Amygdala (tissue), 56 donors: ENCODE measurements at places on chromosomes 3 and 15.

- no peak for DNase-seq
These were observed 159.8 kb upstream of the LMCD1 start for GRCh38 chr3:8341821-8342247.

- no peak for DNase-seq
These were observed 118.6 kb downstream of the SMAD6 start for GRCh38 chr15:66820481-66821176.

GRCh38 chr15:29601811-29602210 is 220.5 kb downstream of the TJP1 start:
- no peak for DNase-seq

DNA sequence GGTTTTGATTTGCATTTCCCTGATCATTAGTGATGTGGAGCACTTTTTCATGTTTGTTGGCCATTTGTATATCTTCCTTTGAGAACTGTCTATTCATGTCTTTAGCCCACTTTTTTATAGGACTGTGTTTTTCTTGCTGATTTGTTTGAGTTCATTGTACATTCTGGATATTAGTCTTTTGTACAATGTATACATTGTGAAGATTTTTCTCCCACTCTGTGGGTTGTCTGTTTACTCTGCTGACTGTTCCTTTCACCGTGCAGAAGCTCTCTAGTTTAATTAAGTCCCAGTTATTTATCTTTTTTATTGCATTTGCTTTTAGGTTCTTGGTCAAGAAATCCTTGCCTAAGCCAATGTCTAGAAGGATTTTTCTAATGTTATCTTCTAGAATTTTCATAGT is 91.1 kb upstream of the ATP11B start:
- no peak for DNase-seq

DNA sequence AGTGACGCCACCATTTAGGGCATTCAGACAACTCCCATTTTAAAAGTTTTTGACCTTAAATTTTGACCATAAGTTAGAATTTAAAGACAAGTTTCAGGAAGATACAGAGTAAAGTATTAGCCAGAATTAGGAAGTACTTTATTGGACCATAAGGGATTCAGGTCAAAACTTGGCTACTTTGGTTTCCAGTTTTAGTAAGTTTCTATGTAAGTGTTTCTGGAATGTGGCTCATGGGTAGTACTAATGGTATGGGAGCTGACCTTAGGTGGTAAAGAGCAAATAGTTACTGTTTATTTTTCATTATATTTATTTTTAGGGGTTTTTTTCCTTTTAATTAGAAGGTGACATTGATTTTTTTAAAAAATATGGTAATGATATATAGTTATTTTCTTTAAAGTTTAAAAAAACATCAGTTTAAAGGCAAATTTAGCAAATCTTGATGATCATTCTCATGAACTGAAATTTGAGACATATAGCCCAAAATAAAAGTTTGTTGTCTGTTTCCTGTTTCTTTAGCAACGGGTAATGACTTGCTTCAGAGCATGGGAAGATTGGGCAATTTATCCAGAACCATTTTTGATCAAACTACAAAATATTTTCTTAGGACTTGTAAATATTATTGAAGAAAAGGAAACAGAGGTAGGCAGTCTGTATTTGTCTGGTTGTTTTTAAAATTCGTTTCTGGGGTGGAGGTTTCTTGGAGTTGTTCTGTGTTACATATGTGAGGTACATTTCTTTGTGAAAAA is 34.3 kb downstream of the U2SURP start:
- no peak for DNase-seq

- DNase-seq: no peak
These were observed 16.1 kb downstream of the SLC28A2 start for GRCh38 chr15:45268135-45268534.

- DNase-seq: no peak
These were observed 430.5 kb downstream of the FGF12 start for GRCh38 chr3:192296845-192297244.

GRCh38 chr3:181896605-181897004 is 184.9 kb downstream of the SOX2 start:
- DNase-seq: no peak

GRCh38 chr15:98903377-98904018 is 104.1 kb downstream of the PGPEP1L start:
- no peak for DNase-seq

DNA sequence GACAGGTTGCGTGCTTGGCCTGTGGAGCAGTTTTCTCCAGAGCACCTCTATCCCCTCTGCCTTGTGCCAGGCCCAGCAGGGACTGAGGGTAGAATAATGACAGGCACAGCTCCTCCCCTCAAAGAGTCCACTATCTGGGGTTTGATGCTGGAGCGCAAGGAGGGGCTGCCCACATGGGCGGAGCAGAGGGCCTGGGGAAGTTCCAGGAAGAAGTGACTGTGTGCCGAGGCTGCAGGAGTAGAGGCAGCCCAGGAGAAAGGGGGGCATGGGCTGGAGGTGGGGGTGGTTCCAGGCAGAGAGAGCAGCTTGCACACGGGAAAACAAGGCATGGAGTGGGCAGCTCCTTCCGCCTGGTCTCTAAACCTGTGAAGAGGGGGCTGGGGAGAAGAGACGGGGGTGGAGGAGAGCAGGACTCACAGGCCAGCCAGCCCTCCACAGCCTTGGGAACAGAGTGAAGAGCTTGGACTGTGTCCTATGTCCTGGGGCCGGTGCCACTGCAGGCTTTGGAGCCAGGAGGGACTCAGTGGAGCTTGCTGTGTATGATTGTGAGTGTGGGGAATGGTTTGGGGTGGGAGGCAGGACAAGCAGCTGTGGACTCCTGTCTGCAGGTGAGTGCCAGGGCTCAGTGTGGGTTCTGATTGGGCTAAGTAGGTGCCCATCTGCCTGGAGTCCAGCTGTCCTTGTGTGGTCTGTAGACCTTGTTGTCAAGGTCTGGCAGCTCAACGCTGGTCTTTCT is 48.1 kb downstream of the APBA2 start:
- no peak for DNase-seq

DNA sequence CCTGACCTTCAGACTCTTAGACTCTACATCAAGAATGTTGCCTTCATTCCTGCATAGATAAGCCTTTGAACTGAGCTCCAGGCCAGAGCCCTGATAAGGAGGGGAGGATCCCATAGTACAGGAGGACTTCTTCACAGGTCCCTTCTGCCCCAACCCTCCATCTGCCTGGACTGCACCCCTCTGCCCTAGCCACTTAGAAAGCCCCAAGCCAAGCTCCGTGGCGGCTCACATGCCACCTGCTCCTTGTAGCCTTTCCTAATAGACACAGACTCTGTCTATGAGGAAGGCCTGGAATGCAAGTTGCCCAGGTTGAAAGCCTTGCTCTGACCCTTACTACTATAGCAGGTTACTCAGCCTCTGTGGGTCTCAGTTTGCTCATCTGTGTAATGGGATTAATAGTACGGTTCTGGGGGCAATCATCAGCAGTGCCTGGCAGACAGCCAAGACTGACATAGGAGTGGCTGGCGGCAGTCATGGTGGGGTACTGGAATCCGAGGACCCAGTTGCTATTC is 11.6 kb downstream of the PCSK6 start:
- DNase-seq: no peak

DNA sequence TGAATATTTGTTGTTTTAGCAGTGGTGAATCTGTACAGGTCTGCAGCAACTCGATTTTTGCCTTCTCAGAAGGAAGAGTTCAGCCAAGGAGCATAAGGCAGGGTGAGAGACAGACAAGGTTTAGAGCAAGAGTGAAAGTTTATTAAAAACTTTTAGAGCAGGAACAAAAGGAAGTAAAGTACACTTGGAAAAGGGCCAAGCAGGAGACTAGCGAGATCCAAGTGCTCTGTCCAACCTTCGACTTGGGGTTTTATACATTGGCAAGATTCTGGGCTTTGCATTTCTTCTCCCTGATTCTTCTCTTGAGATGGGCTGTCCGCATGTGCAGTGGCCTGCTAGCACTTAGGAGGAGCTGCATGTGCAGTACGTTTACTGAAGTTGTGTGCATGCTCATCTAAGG is 46.7 kb upstream of the AADACL2 start:
- DNase-seq: no peak

GRCh38 chr3:58478781-58479180 is 13.1 kb upstream of the KCTD6 start:
- no peak for DNase-seq

DNA sequence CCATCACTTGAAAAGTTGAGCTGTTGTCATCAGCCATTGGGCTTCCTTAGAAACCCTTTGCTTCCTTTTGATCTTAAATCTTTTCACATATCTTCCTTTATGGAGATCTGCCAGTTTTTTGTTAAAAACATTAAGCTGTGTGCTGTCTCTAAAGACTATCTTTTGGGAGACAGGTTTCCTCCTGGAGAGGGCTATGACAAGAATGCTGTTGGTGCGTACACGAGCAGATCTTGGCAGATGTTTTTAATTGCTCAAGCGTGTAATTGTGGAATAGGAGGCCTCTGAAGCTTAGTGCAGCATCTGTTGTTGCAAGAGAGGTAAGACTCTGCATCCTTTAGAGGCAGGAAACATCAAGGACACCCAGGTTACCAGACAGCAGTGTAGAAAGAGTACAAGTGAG is 56.8 kb downstream of the PHLDB2 start:
- no peak for DNase-seq

- no peak for DNase-seq
These were observed 62.4 kb downstream of the CD200 start for GRCh38 chr3:112395181-112395895.

- DNase-seq: no peak
These were observed 246.2 kb downstream of the FAM43A start for GRCh38 chr3:194931865-194932264.
